Activated CD4-positive, alpha-beta T cell treated with anti-CD3 and anti-CD28 coated beads, Interleukin-2, amount 50 U/mL, for 24 hours (primary cell): ENCODE measurements at places on chromosomes 5 and 9.

- no peak for DNase-seq
These were observed 53.6 kb upstream of the HTR1A start for GRCh38 chr5:64015824-64016223.

GRCh38 chr9:3929345-3930047 lies 370.4 kb downstream of the GLIS3 start:
- DNase-seq, result no peak

DNA sequence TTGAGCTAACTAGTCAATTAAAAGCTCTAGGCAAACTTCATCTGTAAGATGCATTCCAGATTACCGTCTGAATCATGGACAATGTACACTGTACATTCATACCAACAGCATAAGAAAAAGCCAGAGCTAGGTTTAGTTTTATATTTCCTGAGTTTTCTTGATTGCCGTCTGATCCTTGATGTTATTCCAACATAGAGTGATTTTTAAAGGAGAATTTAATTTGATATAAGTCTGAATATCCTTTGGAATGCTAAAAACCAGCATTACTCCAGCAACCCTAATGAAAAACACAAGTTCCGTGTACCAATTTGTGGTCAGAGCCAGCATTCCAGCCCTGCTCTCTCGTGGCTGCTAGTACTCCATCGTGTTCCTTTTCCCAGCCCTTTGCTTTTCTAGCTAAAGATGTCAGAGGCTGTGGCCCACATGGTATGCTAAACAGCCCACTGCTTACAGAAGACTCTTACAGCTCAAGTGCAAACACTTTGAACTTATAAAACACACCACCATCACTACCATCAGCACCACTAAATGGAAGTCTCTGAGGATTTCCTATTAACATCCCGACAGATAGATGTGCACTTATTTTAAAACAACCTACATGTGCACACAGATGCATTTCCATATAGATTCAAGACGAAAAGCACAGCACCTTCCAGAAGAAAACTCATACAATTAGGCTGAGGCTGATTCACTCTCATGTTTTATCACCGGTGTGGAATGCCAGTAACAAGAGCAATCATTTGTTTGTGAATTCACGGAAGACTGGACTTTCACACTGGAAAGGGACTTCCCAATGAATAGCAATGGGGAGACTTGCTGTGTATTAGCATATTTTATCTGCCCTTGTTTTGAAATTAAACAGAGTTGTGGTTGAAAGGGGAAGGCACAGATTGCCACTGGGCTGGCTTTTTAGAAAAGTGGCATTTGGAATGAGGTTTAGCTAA lies 246.9 kb upstream of the GAS1 start:
- DNase-seq, result no peak

- DNase-seq, result no peak
These were observed 118.2 kb downstream of the ENTREP1 start for GRCh38 chr9:69443178-69443577.
